Stimulated activated CD8-positive, alpha-beta memory T cell treated with anti-CD3 and anti-CD28 coated beads, Interleukin-4, amount 100 ng/mL, for 24 hours (primary cell): ENCODE measurements at places on chromosomes 12 and 14.
A peak's percentile ranks its signal among the peaks of the same experiment; 100 is the strongest.

DNA sequence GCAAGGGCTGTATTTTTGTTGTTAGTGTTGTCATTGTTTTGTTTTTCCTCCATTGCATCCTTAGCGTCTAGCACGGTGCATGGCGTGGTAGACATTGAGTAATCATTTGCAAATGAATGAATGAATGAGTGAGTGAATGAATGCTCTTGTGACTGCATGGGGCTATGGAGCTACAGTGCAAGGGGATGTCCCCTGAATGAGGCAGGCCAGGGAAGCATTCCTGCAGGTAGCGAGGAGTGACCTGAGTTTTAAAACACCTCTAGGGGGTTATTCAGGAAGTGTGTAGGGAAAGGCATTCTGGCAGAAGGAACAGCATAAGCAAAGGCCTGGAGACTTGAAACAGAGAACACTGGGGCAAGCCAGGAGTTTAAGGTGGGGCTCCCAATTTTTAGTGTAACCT lies 16.9 kb downstream of the MYL2 start:
- DNase-seq = no peak

- DNase-seq = no peak
These were observed 4.0 kb downstream of the AGAP2 start for GRCh38 chr12:57734591-57734990.

DNA sequence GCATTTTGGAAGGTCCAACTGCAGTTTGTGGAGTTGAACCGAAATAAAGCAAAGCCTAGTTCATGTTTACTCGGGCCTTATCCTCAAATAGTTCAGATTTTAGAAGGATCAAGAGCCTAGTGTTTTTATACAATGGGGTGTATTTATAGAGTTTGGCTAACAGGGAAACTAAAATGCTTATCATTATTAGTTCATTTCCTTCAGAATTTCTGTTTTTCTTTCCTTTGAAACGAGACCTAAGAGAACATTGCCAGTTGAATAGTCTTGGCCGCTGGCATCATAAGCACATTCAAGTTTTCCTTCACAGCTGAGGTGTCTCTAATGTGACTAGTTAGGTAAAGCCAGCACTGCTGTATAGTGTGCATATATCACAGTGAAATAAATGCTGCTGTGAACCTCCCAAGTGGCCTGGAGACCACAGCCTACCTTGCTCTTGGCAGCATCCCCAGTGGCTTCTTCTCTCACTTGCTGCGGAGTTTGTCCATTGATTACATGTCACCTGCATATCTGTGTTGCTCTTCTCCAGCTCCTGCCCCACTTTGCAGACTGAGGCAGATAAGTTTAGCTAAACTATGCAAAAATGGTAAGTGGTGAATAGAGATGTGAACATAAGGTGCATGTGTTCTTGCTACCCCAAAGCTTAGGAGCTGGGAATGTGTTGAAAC lies 88.8 kb downstream of the ANO6 start:
- DNase-seq = no peak

DNA sequence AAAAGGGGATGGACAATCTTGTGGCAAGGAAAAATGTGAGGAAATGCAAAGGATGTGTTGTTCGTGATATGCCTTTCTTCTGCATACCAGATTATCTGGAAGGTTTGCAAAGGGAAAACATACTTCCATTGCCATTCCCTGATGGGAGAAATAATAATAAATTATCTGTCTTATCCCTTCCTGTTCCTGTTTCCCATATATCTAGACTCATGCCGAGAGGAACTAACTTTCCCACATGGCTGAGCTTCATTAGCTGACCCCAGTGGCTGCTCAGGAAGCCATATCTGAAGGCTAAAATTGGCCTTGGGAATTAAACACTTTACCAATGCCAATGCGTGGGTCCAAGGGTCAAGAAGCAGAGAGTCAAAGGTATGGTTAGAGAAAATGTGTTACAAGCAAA lies 439.8 kb downstream of the MDGA2 start:
- DNase-seq = no peak

- no peak for DNase-seq
These were observed at the start of gene ASCL4 for GRCh38 chr12:107774349-107775029. Gene ASCL4, plus strand, starts transcription at chr12:107774704. Its CDS starts 515 bp downstream, at chr12:107775219.

DNA sequence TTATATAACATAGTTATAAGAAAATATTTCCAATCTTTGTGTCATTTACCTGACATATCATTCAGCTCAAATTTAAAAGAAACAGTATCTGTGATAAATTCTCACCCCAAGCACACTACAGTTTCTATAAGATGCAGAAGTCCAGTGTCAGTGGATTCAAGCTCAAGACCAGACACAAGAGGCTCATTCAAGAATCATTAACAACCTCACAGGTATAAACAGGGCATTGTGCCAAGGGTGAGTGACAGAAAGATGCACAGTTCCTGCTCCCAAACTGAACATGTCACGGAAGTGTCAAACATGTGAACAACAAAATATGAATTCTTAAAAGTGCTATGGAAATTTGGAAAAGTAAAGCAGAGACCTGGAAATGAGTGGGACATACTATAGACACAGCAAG lies 12.8 kb downstream of the ATP2B1 start:
- no peak for DNase-seq

- DNase-seq = no peak
These were observed 318.6 kb upstream of the DIO3 start for GRCh38 chr14:101242442-101243385.

- DNase-seq = no peak
These were observed 52.6 kb downstream of the SEC23A start for GRCh38 chr14:39050389-39050788.

GRCh38 chr12:76084863-76085519 lies 506 bp upstream of the NAP1L1 start:
- DNase-seq = peak; percentile 45

GRCh38 chr14:101127224-101127623 lies 223.7 kb upstream of the RTL1 start:
- DNase-seq = no peak

- no peak for DNase-seq
These were observed 31.3 kb downstream of the PRKAB1 start for GRCh38 chr12:119699199-119699760.

- no peak for DNase-seq
These were observed 769 bp upstream of the EMP1 start for GRCh38 chr12:13195785-13196129.

- DNase-seq = peak; percentile 44
These were observed 1.1 kb downstream of the PHLDA1 start for GRCh38 chr12:76030341-76031080.

DNA sequence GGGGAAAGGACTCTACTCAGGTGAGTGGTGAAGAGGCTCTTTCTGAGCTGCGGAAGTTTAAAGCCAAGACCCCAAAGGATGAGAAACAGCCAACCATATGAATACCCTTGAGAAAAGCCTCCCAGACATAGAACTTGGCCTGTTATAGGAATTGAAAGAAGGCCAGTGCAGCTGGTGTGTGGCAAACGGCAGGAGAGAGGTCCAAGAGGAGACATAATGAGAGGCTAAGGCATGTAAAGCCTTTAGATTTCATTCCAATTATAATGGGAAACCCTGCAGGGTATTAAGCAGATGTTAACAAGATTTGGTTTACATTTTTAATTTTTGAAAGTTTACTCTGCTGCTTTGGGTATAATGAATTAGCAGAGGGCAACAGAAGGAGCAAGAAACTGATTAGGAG lies 552.1 kb upstream of the FBXO33 start:
- DNase-seq = no peak

- DNase-seq = peak; percentile 40
These were observed 464.0 kb downstream of the RAD51B start for GRCh38 chr14:68283378-68284123.

DNA sequence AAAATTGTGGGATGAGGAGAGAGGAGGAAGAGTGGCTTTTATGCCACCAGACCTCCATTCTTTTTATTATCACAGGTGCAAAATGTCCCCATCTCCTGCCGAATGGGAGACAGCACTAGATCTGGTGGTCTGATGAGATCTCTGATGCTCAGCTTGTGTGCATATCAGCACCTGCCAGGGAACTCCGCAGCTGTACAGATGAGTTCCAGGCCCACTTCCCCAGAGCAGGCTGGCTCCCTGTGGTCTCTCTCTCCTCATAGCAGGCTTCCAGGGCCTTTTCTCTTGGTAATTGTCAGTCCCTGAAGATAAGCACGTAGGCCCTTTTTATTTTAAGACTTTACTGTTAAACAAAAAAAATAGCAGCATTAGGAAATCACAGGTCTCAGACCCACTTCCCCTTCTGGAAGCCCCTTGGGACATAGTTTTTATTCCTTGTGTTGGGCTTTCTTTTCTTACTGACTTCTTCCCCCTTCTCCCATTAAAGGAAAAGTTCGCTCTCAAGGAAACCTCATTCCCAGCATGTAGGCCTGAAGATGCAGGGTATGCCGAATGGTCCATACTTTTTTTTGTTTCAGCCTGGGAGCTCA lies 4.5 kb upstream of the TBC1D30 start:
- DNase-seq = no peak

GRCh38 chr14:72517736-72518135 lies 376.2 kb downstream of the DPF3 start:
- no peak for DNase-seq

DNA sequence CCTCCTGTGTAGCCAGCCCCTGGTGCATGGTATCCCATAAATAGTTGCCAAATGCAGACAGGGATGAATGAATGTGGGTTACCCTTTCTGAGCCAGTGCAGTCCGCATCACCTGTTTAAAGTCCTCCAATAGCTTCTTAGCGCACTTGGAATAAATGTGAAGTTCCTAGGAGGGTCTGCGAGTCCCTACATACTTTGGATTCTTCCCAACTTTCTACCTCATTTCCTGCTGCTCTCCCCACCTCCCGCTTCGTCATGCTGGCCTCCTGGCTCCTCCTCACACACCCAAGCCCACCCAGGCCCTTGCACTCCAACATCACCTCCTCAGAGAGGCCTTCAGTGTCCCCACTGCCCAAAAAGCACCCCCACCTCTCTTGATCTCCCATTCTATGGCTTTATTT lies 17.7 kb downstream of the RFX4 start:
- DNase-seq = no peak

GRCh38 chr12:15550793-15551192 lies 228.5 kb downstream of the PTPRO start:
- no peak for DNase-seq

DNA sequence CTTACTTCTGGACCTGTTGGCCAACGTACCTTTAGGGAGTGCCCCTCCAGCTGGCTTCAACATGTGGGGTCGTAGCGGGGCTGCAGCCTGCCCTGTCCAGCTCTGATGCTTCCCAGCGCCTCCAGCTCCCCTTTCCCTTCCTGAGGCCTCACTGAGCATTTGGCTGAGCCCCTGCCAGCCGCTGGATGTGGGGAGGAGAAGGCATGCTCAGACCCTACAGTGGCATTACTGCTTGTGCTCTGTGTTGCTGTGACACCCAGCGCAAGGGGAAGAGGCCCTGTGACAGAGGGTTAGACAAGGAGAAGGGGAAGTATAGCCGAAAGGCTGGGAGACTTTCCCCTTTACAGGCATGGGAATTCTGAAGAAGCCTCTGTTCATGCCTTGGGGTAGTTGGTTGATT lies 145.9 kb downstream of the PRKCH start:
- DNase-seq = no peak

DNA sequence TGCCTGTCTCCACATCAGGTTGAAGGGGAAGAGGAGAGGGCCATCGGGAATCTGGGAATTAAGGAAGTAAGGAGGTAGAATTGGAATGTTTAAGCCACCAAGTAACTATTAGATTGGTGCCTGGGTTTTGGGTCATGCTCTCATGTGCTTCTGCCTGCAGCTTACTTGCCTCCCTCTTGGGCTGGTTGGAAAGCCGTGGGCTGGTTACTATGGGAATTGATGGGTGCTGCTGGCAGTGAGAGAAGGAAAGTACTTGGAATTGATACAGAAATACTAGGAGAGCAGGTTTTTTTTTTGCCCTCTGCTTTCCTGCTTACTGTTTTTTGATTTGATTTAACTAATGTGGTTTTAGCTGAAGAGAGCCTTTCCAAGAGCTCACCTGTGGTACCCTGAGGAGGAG lies 493.5 kb upstream of the RGS6 start:
- DNase-seq = no peak

DNA sequence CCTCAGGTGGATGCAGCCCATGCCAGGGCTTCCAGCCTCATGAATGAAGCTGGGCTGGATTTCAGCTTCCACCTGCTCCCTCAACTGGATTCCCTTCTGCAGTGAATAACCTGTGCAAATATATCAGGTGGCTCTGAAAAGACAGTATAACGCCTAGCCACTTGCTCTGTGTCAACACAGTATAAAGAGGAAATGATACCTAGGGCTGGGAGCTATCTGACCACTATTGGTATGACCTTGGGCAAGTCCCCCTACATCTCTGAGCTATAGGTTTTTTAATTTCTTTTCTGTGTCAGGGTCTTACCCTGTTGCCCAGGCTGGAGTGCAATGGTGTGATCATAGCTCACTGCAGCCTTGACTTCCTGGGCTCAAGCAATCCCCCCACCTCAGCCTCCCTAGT lies 19.8 kb downstream of the ISM2 start:
- DNase-seq = no peak

DNA sequence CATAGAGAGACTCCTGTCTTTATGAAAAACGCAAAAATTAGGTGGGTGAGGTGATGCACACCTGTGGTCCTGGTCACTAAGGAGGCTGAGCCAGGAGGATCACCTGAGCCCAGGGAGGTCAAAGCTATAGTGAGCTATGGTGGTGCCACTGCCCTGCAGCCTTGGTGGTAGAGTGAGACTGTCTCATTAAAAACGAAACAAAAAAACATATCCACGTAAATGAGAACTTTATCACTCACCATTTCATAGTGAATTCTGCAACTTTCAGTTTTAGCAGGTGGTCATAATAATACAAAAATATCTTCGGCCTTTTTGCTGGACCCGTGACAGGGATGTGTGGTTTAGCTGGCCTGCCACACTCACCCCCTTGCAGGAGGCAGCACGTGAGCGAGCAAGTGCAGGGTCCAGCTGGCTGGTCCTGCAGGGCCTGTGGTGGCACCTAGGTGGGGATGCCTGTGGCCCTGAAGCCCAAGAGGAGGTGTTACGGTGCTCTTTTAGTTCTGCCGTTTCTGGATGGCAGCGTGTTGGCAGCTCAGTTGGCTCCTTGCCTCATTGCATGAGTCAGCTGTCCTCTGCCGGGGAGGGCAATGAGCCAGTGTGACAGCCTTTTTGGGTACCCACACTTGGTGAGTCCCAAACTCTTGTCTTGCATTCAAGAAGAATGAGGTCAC lies 1330.7 kb upstream of the TMEM132C start:
- no peak for DNase-seq

DNA sequence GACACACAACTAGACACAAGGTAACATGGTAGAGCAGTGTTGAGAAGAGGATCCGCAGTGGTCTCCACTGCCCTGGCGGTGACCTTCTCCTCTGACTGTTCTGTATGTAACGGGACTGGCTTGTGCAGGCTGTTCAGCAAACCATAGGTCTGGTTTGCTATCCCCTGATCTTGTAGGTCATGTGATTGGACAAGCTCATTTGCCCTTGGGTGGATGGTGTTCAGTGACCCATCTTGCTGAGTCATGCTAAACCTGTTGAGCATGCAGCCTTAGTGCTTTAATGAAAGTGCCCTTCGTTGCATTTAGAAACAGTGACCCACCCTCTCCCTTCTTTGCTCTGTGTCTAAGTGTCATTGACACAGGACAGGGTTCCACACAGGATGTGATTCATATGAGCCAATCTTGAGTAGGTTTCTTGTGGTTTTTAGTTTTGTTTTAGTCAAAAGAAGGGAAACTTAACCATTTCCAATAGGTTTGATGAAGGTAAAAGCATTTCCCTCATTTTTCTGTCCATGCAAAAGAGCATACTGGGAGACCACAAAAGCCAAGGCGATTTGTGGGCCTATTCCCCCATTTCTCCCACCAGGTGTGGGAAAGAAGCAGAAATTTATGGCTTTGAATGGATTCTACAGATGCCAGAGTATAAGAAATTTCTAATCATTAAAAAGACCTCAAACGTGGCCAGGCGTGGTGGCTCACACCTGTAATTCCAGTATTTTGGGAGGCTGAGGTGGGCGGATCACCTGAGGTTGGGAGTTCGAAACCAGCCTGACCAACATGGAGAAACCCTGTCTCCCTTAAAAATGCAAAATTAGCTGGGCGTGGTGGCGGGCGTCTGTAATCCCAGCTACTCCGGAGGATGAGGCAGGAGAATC lies 32.6 kb upstream of the HIF1A start:
- peak; percentile 19 for DNase-seq
